ENCODE measurements at places on chromosomes 7 and 10.

DNA sequence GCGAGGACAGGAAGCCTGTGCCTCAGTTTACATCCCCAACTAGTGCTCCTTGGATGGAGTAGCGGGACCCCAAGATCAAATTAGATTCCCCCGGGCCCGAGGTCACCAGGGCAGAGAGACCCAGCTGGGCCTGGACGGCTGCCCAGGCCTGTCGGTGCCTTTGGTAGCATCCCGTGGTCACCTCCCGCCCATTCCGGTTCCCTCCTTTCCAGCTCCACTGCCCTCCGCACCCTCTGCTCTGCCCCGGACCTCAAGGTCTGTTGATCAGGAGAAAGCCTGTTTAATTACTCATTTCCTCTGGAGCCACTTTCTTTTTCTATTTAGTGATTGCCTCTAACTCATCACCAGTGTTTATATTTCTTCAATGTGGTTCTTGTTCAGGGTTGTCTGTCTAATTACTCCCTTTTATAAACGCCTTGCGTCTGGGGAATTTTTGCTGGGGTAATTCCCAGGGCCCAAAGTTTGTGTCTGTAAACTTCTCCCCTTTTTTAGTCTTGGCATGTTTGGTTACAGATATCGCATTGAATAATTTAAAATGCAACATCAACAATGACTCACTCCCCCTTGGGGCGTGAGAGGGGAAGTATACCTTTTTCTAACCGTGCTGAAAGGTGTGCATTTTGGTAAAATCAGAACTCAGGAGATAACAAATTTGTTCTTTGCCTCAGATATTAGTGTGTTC lies 1.9 kb downstream of the FOXK1 start:
- peak; percentile 81 for DNase-seq

GRCh38 chr10:48667960-48668590 lies 16.6 kb upstream of the WDFY4 start:
- no peak for DNase-seq

- DNase-seq: no peak
Observed at GRCh38 chr10:77267703-77268675, 369.6 kb downstream of the KCNMA1 start.

DNA sequence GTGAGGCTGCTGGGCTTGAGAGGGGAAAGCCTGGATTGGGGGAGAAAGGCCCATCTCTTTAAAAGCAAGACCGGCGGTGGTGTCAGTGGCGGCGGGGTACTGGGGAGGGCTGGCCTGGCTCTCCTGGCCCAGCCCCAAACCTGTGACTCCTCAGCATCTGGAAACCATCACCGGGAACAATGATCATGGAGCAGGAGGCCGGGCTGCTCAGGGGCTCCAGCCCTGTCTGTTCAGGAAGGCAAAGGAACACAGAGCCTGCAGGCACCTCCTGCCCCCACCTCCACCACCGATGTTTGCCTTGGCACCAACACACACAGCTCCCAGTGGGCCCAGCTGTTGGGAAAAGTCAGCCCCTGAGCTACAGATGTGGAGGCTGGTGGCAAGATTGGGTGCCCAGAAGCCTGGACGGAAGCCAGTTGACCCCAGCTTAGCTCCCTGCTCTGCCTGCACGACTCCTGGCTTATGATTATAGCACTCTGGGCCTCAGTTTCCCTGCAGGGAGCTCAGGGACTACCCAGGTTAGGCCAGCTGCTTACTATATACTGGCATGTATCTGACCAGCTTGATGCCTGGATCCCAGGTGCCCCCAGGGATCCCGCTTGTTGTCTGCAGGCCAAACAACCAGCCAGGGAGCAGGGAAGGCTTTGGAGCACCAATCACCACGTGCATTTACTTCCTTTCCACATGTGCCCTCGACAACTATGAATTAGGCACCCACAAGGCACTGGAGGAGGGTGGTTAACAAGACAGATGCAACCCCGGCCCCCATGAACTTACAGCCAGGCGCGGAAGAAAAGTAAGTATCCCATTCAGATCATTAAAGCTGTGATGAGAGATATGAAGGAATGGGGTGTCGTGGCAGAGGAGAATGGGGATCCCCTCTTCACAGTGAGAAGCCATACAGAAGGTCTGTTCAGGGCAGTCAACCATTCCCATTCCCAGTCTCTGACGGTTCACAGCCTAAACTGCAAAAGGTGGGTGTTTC lies 37.3 kb downstream of the ZCCHC24 start:
- DNase-seq: peak; percentile 57

GRCh38 chr10:100713859-100714565 lies 31.4 kb upstream of the PAX2 start:
- DNase-seq: no peak

DNA sequence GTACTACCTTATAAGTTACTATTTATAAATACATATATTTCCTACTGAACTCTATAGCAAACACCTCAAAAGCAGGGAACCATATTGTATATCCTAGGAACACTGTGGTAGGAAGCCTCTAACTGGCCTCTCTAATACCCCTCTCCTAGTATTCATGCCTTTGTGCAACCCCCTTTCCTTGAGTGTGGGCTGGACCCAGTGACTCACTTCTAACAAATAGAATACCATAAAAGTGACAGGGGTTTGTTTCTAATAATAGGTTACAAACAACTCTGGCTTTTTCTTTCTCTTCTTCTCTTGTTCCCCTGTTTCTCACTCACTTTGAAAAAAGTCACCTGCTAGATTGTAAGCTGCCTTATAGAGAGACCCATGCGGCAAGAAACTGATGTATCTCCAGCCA lies 51.6 kb upstream of the MACC1 start:
- DNase-seq: no peak

GRCh38 chr7:106978425-106979420 lies 65.8 kb upstream of the PRKAR2B start:
- no peak for DNase-seq

DNA sequence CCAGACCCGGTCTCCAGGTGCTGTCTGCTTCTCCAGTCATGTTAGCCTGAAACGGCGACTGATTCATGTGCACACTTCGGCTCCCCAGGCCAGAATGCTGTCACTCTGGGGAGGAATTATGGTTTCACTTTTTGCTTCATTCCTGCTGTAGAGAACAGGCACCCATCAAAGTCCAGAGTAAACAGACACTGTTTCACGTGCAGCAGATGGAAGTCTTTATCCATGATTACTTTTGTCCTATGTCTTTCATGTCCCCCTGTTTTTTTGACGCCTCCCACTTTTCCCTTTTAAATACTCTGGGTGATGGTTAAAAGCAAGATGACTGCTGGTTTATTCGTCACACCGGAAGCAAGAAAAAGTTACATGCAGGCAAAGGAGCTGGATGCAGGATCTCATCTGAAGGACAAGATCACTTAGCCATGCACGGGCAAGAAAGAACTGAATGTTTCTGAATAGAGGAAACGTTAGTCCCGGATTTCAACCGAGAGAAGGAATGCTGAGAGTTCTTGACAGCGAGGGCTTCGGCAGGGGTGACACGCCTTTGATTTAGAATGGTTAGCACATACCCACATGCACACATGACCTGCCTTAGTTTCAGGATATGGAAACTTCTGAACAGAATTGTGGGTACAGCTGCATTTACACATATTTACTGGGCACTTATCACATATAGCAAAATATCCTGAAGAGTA lies 250.0 kb upstream of the KLF6 start:
- no peak for DNase-seq

DNA sequence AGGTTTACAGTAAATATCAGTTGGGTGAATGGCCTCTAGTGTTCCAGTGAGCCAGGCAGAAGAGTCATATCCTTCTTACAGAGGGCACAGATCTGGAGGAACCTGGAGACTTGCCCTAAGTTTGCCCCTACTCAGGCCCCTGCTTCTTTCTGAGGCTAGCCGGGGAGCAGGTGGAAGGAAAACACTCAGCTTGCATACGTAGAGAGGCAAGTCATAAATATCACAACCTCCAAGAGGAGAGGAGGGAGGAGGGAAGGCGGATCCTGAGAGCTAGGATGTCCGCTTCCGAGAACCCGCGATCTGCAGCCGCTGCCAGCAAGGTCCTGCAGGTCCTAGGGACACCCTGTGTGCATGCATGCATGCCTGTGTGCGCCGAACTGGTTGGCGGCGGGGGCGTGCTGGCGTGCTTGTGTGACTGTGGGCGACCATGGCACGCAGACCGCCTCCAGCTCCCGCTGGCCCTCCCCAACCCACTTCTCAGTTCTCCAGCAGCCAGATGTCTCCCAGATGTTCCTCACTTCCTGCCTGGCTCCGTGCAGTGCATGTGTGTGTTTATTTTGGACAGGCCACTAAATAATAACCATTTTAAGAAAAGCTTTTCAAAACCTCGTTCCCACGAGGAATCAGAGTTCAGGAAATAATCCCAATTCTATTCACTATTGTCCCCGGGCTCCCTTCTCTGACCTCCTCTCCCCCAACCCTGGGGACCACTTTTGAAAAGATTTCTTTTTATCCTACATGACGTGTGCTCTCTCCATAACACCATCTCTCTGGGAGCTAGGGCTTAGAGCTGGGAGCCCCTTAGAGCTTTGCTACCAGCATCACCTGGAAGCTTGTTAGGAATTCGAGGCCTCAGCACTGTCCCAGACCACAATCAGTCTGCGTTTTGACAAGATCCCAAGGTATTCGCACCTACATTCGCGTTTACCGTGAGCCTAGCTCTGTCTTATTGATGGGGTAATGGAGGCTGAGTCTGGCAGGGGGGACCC lies 32.4 kb downstream of the UNC5B start:
- peak; percentile 91 for DNase-seq

GRCh38 chr10:86876748-86877147 lies 80.7 kb downstream of the MMRN2 start:
- no peak for DNase-seq

Data from AG09319 (cell line).